Purkinje cell (primary cell): ENCODE measurements at places on chromosomes 4 and X. TPM values are rescaled to one million over a fixed set of nuclear protein-coding genes. Genes with fewer than 3 reads are reported as not detected.

Gene NEUROG2
- polyA plus RNA-seq = not detected in 2 replicates

Gene LIAS
- 34.4 and 59.0 TPM in 2 replicates for polyA plus RNA-seq

Gene HMGB2
- 54.6 and 57.0 TPM in 2 replicates for polyA plus RNA-seq

Gene NPY2R
- 0.63 TPM in 1 of 2 replicates, not detected in the other for polyA plus RNA-seq

Gene AR
- 3.1 and 4.4 TPM in 2 replicates for polyA plus RNA-seq

Gene CT55
- 0.22 TPM in 1 of 2 replicates, not detected in the other for polyA plus RNA-seq

Gene IL2
- polyA plus RNA-seq = not detected in 2 replicates

Gene TCEAL3
- polyA plus RNA-seq = 31.2 and 51.0 TPM in 2 replicates

Gene ARMCX4
- polyA plus RNA-seq = 5.1 and 9.9 TPM in 2 replicates

Gene SOWAHD
- polyA plus RNA-seq = not detected in 2 replicates

Gene ESX1
- not detected in 2 replicates for polyA plus RNA-seq

Gene ANKRD37
- 6.0 and 17.7 TPM in 2 replicates for polyA plus RNA-seq

Gene RBMXL3
- polyA plus RNA-seq = not detected in 2 replicates

Gene NPY1R
- polyA plus RNA-seq = 20.3 and 34.7 TPM in 2 replicates

Gene CENPI
- polyA plus RNA-seq = 0.56 TPM in 1 of 2 replicates, not detected in the other

Gene RASL11B
- 1.4 and 12.6 TPM in 2 replicates for polyA plus RNA-seq

Gene ANXA10
- not detected in 2 replicates for polyA plus RNA-seq

Gene USO1
- polyA plus RNA-seq = 96.8 and 105 TPM in 2 replicates

Gene XPNPEP2
- not detected in 2 replicates for polyA plus RNA-seq

Gene KANTR
- 8.3 and 14.1 TPM in 2 replicates for polyA plus RNA-seq

Gene FAM184B
- polyA plus RNA-seq = 2.3 and 3.1 TPM in 2 replicates

Gene RHOXF2
- 0.97 TPM in 1 of 2 replicates, not detected in the other for polyA plus RNA-seq

Gene ADGRG4
- polyA plus RNA-seq = not detected in 2 replicates

Gene GPRASP2
- polyA plus RNA-seq = 42.7 and 53.1 TPM in 2 replicates

Gene ARHGAP24
- polyA plus RNA-seq = 0.97 and 2.1 TPM in 2 replicates

Gene MAP9
- 235 and 241 TPM in 2 replicates for polyA plus RNA-seq

Gene MAGEC3
- polyA plus RNA-seq = not detected in 2 replicates

Gene MAGEB17
- not detected in 2 replicates for polyA plus RNA-seq

Gene CAMK2D
- 126 and 167 TPM in 2 replicates for polyA plus RNA-seq

Gene POLA1
- polyA plus RNA-seq = 1.1 and 1.4 TPM in 2 replicates

Gene GTPBP6
- 0.92 and 1.3 TPM in 2 replicates for polyA plus RNA-seq

Gene HSFX1
- polyA plus RNA-seq = not detected in 2 replicates

Gene BMP3
- 0.08 and 1.0 TPM in 2 replicates for polyA plus RNA-seq

Gene IRAK1
- polyA plus RNA-seq = 2.4 and 3.6 TPM in 2 replicates

Gene DOK7
- not detected in 2 replicates for polyA plus RNA-seq

Gene WWC2
- 10.1 and 10.5 TPM in 2 replicates for polyA plus RNA-seq

Gene ZNF182
- polyA plus RNA-seq = 1.6 and 3.4 TPM in 2 replicates

Gene MAGEA1
- polyA plus RNA-seq = not detected in 2 replicates

Gene FABP2
- polyA plus RNA-seq = 0.38 and 1.3 TPM in 2 replicates

Gene TLL1
- polyA plus RNA-seq = 1.2 and 1.4 TPM in 2 replicates

Gene RIPPLY1
- polyA plus RNA-seq = not detected in 2 replicates

Gene PNCK
- 1.4 TPM in 1 of 2 replicates, not detected in the other for polyA plus RNA-seq
